ENCODE measurements at places on chromosomes 12 and 14. TPM values are rescaled to one million over a fixed set of nuclear protein-coding genes. Genes with fewer than 3 reads are reported as not detected.

DNA sequence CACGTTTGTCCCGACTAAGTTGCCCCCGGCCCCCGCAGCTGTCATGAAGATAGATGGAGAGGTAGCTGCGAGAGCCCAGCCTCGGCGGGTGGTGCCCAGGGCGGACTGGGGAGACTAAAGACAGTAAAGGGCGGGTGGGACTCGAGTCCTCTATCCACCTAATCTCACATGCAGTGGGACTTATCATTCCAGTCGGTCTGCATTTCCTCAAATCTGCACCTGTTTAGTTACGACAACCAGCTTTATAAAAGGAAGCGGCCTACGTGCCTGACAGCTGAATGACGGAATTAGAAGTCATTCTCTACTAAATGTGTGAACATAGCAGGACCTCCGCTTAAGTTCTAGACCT, 109.8 kb upstream of the EGLN3 start:
- no peaks in the 10 kb centered on the region for H3K4me1 ChIP-seq
- H3K36me3 ChIP-seq: no peaks in the 10 kb centered on the region
- no peaks in the 10 kb centered on the region for H3K27me3 ChIP-seq
- peak overlapping the region; percentile 32 for H3K4me3 ChIP-seq

DNA sequence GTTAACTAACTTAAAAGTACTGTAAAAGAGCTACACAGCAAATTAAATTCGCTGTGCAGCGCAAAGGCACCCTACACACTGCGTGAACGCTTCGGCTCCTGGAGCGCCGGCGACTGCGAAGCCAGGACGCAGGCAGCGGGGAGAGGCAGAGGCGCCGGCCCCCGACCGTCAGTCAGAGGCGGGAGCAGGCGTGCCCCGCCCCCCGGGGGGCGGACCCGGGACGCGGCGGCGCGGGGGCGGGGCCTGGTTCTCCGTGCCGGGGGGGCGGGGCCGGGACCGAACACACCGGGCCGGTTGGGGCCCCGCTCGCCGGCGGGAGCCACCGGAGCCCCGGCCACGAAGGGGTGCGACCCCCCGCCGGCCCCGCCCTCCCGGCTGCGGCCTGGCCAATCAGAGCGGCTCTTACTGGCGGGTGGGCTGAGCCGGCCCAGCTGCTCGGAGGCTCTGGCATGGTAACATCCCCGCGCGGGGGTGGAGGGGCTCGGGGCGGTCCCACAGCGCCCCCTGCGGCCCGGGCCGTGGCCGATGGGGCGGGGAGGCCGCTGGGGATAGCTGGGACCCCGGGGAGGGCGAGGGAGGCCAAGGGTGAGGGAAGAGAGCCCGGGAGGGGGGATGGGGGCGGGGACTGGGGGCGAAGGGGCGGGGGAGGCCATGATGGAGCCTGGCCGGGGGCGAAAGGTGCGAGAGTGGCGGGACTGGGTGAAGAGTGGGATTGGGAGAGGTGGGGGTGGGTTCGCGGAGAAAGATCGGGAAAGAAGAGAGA, at the start of gene PRPF40B:
TSS of gene PRPF40B (plus strand) at position 420 of the 763 bp plus-strand sequence. CDS start at position 450, 30 bp downstream.
- no peaks in the 10 kb centered on the region for H3K36me3 ChIP-seq
- DNase-seq: peak; percentile 80

PACS2 gene
- 31.0 TPM for total RNA-seq

PPTC7 gene
- total RNA-seq: 52.0 TPM

- H3K4me1 ChIP-seq: no peaks in the 10 kb centered on the region
- DNase-seq: no peak
- H3K4me3 ChIP-seq: no peak overlapping the region
- H3K36me3 ChIP-seq: no peaks in the 10 kb centered on the region
- no peak overlapping the region for H3K27ac ChIP-seq
- H3K27me3 ChIP-seq: no peaks in the 10 kb centered on the region
Measured at GRCh38 chr12:115683240-115683780, 594.2 kb downstream of the MED13L start.

YY1 gene
- total RNA-seq: 109 TPM

- no peak overlapping the region for H3K27ac ChIP-seq
- peaks cover 22% of the 10 kb centered on the region for H3K27me3 ChIP-seq
- no peak for DNase-seq
- no peak overlapping the region for H3K4me3 ChIP-seq
Measured at GRCh38 chr14:56794557-56795283, 15.6 kb downstream of the OTX2 start.

GRCh38 chr12:50922820-50923219, 29.5 kb upstream of the HIGD1C start:
- H3K4me3 ChIP-seq: no peak overlapping the region
- no peaks in the 10 kb centered on the region for H3K36me3 ChIP-seq
- no peaks in the 10 kb centered on the region for H3K27me3 ChIP-seq
- no peak overlapping the region for H3K27ac ChIP-seq
- H3K4me1 ChIP-seq: peaks cover 15% of the 10 kb centered on the region

GRCh38 chr12:131826097-131826928, 1.9 kb upstream of the MMP17 start:
- no peaks in the 10 kb centered on the region for H3K36me3 ChIP-seq
- H3K27me3 ChIP-seq: peaks cover 16% of the 10 kb centered on the region
- H3K4me3 ChIP-seq: no peak overlapping the region
- no peak overlapping the region for H3K27ac ChIP-seq
- DNase-seq: no peak

DNA sequence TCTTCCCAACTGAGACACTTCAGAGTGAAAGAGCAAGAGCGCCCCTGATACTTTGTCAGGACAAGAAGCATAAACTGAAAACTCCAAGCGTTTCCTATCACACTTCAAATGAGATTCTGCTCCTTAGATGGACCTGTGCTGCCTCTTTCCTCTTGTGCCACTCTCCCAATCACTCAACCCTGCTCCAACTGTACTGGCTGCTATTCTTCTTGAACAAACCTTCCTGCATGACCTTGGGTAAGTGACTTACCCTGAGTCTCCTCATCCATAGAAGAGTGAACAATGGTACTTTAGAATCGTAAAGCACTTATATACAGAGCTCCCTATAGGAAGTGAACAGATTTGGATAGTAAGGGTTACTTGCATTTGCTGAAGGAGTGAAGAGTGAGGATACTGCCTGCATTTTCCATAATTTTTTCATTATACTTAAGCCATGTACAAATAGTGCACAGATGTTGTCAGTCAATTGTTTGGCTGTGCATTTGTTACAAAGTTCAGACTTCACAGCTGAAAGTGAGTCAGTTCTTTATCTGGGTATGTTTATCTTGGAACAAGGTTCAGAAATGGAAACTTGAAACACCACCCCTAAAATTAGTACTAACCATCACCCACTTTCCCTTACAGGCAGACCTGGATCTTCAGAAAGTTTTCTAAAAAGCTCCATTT, 10.8 kb downstream of the MTERF2 start:
- H3K4me1 ChIP-seq: no peaks in the 10 kb centered on the region
- DNase-seq: no peak
- no peak overlapping the region for H3K4me3 ChIP-seq
- no peak overlapping the region for H3K27ac ChIP-seq
- H3K27me3 ChIP-seq: no peaks in the 10 kb centered on the region
- H3K36me3 ChIP-seq: peaks cover 3% of the 10 kb centered on the region

GRCh38 chr12:116048879-116049278, 228.6 kb downstream of the MED13L start:
- H3K4me1 ChIP-seq: peaks cover 16% of the 10 kb centered on the region
- H3K27ac ChIP-seq: no peak overlapping the region
- no peaks in the 10 kb centered on the region for H3K27me3 ChIP-seq
- H3K36me3 ChIP-seq: no peaks in the 10 kb centered on the region
- no peak overlapping the region for H3K4me3 ChIP-seq

DNA sequence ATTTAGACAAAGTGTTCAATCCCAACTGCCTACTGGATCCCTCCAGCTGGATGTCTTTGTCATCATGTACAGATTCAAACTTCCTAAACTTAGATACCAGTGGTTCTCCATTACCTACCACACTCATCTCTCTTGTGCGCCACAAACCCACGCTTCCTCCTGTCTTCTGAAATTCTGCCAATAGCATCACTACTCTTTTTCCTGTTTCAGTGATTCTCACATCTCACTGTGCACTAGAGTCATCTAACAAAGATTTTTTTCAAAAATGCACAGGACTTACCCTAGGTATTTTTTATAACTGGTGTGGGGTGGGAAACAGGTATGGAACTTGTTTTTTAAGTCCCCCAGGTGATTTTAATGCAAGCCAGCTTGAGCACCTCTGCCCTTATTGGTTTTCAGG, 5.9 kb downstream of the PSMB5 start:
- no peak overlapping the region for H3K4me3 ChIP-seq
- DNase-seq: no peak
- no peaks in the 10 kb centered on the region for H3K27me3 ChIP-seq
- peaks cover 27% of the 10 kb centered on the region for H3K36me3 ChIP-seq

- no peak for DNase-seq
- no peaks in the 10 kb centered on the region for H3K27me3 ChIP-seq
- peaks cover 8% of the 10 kb centered on the region for H3K4me1 ChIP-seq
- no peaks in the 10 kb centered on the region for H3K36me3 ChIP-seq
- no peak overlapping the region for H3K4me3 ChIP-seq
Measured at GRCh38 chr14:65318636-65319506, 93.7 kb upstream of the FUT8 start.

GRCh38 chr12:3416670-3417069, 74.3 kb upstream of the PRMT8 start:
- H3K27me3 ChIP-seq: no peaks in the 10 kb centered on the region
- H3K27ac ChIP-seq: no peak overlapping the region
- no peaks in the 10 kb centered on the region for H3K36me3 ChIP-seq
- no peak overlapping the region for H3K4me3 ChIP-seq
- no peaks in the 10 kb centered on the region for H3K4me1 ChIP-seq

DNA sequence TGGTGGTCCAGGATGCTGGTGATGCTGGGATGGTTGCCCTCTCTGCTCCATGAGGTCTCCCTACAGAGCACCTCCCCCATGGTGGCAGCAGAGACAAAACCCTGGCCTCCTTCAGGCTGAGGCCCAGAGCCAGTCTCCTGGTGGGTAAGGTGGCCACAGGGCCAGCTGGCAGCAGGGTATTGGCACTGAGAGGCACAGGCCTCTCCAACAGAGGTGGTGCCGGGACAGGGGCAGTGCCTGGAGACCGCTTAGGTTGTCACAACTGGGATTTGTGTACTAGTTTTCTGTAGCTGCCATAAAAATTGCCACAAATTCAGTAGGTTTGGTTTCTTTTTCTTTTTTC, 6.1 kb upstream of the MTA1 start:
- H3K4me1 ChIP-seq: peaks cover 12% of the 10 kb centered on the region
- H3K36me3 ChIP-seq: no peaks in the 10 kb centered on the region
- no peak for DNase-seq
- peaks cover 12% of the 10 kb centered on the region for H3K27me3 ChIP-seq
- no peak overlapping the region for H3K27ac ChIP-seq

GRCh38 chr14:68145539-68145938, 326.0 kb downstream of the RAD51B start:
- no peaks in the 10 kb centered on the region for H3K4me1 ChIP-seq
- H3K27me3 ChIP-seq: no peaks in the 10 kb centered on the region
- no peak overlapping the region for H3K4me3 ChIP-seq
- H3K36me3 ChIP-seq: no peaks in the 10 kb centered on the region
- no peak for DNase-seq

FERMT2 gene
- total RNA-seq: 1.7 TPM

GRCh38 chr12:98185606-98186005, 329.8 kb upstream of the TMPO start:
- no peak overlapping the region for H3K4me3 ChIP-seq
- H3K4me1 ChIP-seq: no peaks in the 10 kb centered on the region
- DNase-seq: no peak
- no peaks in the 10 kb centered on the region for H3K36me3 ChIP-seq
- no peak overlapping the region for H3K27ac ChIP-seq

GRCh38 chr14:50038398-50039119, 77.8 kb downstream of the VCPKMT start:
- no peaks in the 10 kb centered on the region for H3K27me3 ChIP-seq
- H3K27ac ChIP-seq: no peak overlapping the region
- no peaks in the 10 kb centered on the region for H3K36me3 ChIP-seq
- no peak for DNase-seq
- H3K4me1 ChIP-seq: peaks cover 53% of the 10 kb centered on the region
- no peak overlapping the region for H3K4me3 ChIP-seq

GRCh38 chr12:123034865-123035264, 54.4 kb downstream of the ARL6IP4 start:
- H3K36me3 ChIP-seq: peaks cover 2% of the 10 kb centered on the region
- H3K4me3 ChIP-seq: no peak overlapping the region
- no peak for DNase-seq
- no peak overlapping the region for H3K27ac ChIP-seq
- no peaks in the 10 kb centered on the region for H3K27me3 ChIP-seq
- peaks cover 16% of the 10 kb centered on the region for H3K4me1 ChIP-seq

SLC17A8 gene
- total RNA-seq: not detected

G2E3 gene
- 17.3 TPM for total RNA-seq

TDG gene
- 51.2 TPM for total RNA-seq

GRCh38 chr14:57732463-57733285, 133.2 kb downstream of the SLC35F4 start:
- H3K27ac ChIP-seq: no peak overlapping the region
- DNase-seq: no peak
- H3K4me1 ChIP-seq: no peaks in the 10 kb centered on the region

GRCh38 chr14:33776871-33777270, 174.0 kb downstream of the EGLN3 start:
- H3K4me3 ChIP-seq: no peak overlapping the region
- no peaks in the 10 kb centered on the region for H3K27me3 ChIP-seq
- H3K27ac ChIP-seq: no peak overlapping the region
- H3K4me1 ChIP-seq: no peaks in the 10 kb centered on the region
- H3K36me3 ChIP-seq: no peaks in the 10 kb centered on the region

DNA sequence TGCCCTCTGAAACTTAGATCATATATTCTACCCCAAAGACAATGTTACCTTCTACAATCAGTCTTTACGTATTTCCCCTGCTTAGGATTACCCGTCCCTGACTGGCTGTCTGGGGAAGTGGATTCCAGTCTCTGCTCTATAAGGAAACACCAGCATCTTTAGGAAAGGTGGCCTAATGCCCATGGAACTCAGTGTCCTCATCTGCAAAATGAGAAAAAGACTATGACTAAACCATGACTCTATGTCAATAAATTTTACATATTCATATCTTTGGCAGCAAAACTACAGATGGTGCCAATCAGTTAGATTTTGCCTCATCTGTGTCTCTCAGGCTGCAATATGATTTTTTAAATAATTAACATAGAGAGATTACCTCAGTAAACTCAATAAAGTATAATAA, 133.8 kb downstream of the ITPR2 start:
- H3K36me3 ChIP-seq: no peaks in the 10 kb centered on the region
- no peaks in the 10 kb centered on the region for H3K4me1 ChIP-seq
- H3K27ac ChIP-seq: no peak overlapping the region
- no peaks in the 10 kb centered on the region for H3K27me3 ChIP-seq
- no peak overlapping the region for H3K4me3 ChIP-seq

PYGL gene
- total RNA-seq: 0.44 TPM

DNA sequence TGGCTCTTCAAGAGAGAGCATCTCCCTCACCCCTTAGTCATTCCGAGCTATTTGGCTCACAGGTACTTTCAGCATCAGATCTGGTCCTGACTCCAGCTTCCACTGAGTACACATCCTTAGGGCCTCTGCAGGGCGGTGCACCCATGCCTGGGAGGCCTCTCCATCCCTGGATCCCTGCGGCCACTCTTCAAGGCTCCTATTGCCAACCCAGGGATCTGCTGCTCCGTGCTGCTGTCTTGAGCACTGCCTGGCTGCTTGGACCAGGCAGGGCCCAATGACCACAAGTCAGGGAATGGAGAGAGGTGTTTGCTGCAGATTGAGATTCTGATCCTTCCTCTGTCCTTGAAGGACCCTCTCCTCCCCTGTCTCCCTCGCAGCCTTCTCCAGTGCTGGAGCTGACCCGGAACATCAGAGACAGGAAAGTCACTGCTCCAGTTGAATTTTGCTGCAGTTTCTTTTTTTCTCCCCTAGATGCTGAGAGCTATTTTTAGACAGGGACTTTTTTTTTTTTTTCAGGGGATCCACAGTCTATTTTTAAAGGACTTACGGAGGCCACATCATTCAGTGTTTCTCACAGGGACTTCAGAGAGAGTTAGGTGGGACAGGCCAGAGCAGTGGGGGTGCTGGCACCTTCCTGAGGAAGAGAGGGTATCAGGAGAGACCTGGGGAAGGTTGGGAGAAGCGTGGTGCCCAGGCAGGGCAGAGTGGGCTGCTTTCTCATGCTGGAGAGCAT, 50.1 kb upstream of the KCNA1 start:
- no peaks in the 10 kb centered on the region for H3K36me3 ChIP-seq
- no peak overlapping the region for H3K27ac ChIP-seq
- no peak for DNase-seq
- no peaks in the 10 kb centered on the region for H3K27me3 ChIP-seq

All from CD8-positive, alpha-beta memory T cell (primary cell).